ENCODE measurements at places on chromosomes 4 and X. TPM values are rescaled to one million over a fixed set of nuclear protein-coding genes. Genes with fewer than 3 reads are reported as not detected.

GRCh38 chr4:4461850-4462249, 74.9 kb downstream of the NSG1 start:
- DNase-seq, result no peak
- no peak overlapping the region for H3K27ac ChIP-seq
- peaks cover 11% of the 10 kb centered on the region for H3K4me1 ChIP-seq
- no peaks in the 10 kb centered on the region for H3K27me3 ChIP-seq

DNA sequence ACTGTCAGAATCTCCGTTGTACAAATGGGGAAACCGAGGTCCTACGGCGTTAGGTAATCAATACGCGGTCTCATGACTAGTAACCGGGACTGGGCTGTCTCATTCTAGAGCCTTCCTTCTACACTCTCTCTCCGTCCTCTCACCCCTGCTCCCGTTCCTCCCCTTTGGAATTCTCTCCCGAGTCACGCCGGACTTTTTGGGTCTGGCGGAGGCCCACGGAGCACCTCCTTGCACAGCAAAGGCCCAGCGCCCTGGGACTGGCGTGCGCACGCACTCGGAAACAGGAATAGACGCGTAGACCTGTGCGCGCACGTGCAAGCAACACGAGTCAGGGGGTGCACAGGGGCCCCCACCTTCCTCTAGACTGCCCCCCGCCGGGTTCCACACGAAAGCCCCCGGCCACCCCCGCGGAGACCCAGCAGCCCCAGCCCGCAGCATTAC, 361 bp downstream of the QDPR start:
- H3K27me3 ChIP-seq, result peaks cover 13% of the 10 kb centered on the region
- H3K27ac ChIP-seq, result peak overlapping the region; percentile 92
- peak; percentile 29 for DNase-seq
- H3K4me1 ChIP-seq, result peaks cover 18% of the 10 kb centered on the region
- H3K4me3 ChIP-seq, result peak overlapping the region; percentile 98
- H3K36me3 ChIP-seq, result peaks cover 11% of the 10 kb centered on the region

DNA sequence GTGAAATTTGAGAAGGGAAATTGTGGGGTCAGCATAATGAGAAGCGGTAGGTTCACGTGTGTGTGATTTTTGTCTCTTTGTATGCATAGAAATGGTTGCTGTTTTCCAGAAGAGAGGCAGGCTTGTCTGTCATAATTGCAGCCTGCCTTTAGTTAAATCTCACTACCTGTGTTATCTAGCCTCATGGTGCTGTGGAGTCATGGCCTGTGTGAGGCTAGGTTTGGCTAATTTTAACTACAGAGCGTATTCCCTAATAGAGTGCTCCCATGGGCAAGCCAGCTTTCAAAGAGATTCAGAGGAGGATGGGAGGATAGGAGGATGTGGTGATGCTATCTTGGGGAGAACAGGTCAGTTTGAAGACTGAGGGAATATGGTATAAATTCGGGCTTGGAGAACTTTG, 23.6 kb downstream of the UPRT start:
- no peak overlapping the region for H3K27ac ChIP-seq
- H3K27me3 ChIP-seq, result no peaks in the 10 kb centered on the region
- no peak for DNase-seq

DNA sequence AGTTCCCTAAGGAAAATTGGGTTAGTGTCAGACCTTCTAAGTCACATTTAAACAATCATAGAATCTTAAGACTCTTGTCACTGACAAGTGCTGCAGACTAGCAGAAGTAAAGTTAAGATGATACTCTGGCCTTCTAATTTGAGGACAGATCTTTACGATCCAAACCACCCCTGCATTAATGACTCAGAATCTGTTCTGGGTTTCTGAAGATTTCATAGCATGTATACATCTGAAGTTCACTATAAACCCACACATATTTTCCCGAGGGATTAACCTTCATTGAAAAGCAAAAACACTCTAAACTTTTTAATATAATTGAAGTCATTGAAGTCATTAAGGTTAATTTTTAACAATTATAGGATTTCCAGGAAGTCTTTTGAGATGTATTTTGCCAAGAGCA, 674.3 kb downstream of the IQCM start:
- no peak for DNase-seq
- no peaks in the 10 kb centered on the region for H3K36me3 ChIP-seq
- H3K27ac ChIP-seq, result no peak overlapping the region
- no peaks in the 10 kb centered on the region for H3K27me3 ChIP-seq
- H3K4me1 ChIP-seq, result no peaks in the 10 kb centered on the region
- no peak overlapping the region for H3K4me3 ChIP-seq

DNA sequence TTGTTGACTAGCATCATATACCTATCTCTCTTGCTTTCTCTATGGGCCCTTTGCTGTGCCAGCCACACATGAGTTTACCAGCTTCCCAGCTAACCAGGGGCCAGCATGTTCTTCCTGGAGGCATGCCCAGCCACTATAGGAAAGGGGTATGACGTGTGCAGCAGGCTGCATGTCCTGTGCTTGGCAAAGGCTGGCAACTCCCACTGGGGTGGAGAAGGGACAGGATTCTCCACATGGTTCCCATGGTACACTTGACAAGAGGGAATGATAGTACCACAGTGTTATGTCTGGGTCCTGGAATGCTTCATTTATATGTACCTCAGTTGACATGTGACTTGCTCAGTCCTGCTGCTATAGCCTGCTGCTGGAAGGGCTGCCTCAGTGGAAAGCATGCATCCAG, 78.8 kb downstream of the TMEM164 start:
- DNase-seq, result no peak
- peaks cover 4% of the 10 kb centered on the region for H3K4me1 ChIP-seq
- H3K4me3 ChIP-seq, result no peak overlapping the region
- H3K36me3 ChIP-seq, result peaks cover 3% of the 10 kb centered on the region
- H3K27me3 ChIP-seq, result no peaks in the 10 kb centered on the region

Gene RBM47
- total RNA-seq, result 20.3 TPM

All from activated T-helper 1 cell treated with anti-CD3 and anti-CD28 coated beads, Interleukin-12 subunit alpha, Interleukin-12 subunit beta, Interleukin-2, Interleukin-4 antibody, amounts not matched to agents 30 ng/mL and 10 ng/mL and 1 ng/mL, durations not matched to agents 14 hours and 24 hours and 36 hours (primary cell).